Mucosa of descending colon (tissue), 3 donors: ENCODE measurements at places on chromosomes 12 and 14.

- DNase-seq, result peak; percentile 90
Observed at GRCh38 chr14:20460458-20461224, 593 bp downstream of the PIP4P1 start.

DNA sequence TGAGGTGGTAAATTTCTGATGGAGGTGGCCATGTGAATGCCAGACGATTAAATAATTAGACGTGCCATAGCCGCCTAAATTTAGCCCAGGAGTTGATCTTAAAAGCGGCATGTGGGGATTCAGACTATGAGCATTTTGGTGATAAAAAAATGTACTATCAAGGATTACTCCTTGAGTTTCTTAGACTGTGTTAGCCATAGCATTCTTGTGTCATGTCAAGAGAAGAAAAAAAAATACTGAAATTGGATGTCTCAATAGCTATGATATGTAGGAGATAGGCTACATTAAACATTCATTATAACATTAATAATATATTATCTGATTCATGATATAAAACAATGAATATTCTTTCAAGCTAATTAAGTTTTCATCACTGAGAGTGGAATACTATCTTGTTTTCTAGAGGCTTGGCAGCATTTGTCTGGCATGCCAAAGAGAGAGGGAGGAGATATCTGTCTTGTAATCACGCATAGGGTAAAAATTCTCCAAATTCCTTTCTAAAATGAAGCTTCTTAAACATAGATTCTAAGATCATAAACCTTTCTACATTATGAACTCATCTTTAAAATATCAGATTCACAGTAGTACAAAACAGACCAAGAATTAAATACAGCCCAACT lies 727.0 kb downstream of the C12orf50 start:
- DNase-seq, result no peak

GRCh38 chr12:15717940-15718567 lies 71.1 kb downstream of the EPS8 start:
- no peak for DNase-seq

GRCh38 chr12:110906516-110906915 lies 13.9 kb downstream of the MYL2 start:
- DNase-seq, result no peak

DNA sequence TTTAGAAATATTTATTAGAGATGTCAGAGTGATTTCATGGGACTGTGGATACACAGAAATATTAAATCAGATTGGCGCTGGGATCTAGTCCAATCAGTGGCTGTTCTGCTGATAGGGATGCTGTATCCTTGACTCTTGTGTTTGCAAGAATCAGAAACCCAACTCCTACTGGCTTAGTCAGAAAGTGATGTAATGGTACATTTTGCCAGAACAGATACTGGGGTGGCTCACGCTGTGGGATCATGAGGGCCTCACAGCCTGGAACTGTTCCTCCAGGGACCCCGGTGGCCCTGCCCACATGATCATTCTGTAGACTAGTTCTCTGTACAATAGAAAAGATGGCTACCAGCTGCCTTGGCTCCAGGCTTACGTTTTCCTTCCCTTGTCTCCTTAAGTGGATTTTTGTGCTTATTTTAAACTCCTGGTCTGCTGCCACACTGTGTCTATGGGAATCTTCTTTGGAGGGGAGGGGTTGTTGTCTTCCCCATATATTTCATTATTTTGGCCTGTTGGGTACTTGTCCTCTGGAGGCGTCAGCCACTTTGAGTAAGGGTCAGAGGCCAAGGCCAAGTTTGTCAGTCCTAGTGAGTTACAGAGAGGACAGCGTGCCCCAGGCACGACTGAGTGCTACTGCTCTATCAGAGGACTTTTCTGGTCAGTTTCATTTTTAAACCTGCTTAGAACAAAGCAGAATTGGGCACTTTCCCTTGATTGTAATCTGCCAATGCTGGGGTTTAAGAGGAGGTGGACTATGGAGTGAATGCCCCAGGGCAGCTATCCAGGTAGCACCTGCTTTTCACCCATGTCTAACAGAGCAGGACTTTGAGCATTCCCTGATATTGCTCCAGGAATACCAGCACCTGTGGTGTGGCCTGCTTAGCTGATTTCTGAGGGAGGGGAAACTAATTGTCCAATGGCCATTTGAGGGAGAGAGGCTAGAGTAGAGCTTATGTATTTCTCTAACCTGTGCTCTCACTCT lies 164.3 kb downstream of the SLC5A8 start:
- no peak for DNase-seq

- no peak for DNase-seq
Observed at GRCh38 chr14:65926504-65926903, 514.0 kb downstream of the FUT8 start.
